ENCODE measurements at places on chromosomes 13 and 19. TPM values are rescaled to one million over a fixed set of nuclear protein-coding genes. Genes with fewer than 3 reads are reported as not detected.

The SLC8A2 gene
- 0.26 TPM for polyA plus RNA-seq

The NCCRP1 gene
- 1.3 TPM for polyA plus RNA-seq

The CPAMD8 gene
- polyA plus RNA-seq: 34.1 TPM

The SLITRK5 gene
- 2.2 TPM for polyA plus RNA-seq

The MRPS12 gene
- polyA plus RNA-seq: 26.5 TPM

The ZNF99 gene
- 0.34 TPM for polyA plus RNA-seq

GRCh38 chr19:10945264-10945663 is 15.6 kb upstream of the SMARCA4 start:
- no peak for DNase-seq

- DNase-seq: no peak
Observed at GRCh38 chr19:35696835-35697234, 7.5 kb upstream of the ZBTB32 start.

DNA sequence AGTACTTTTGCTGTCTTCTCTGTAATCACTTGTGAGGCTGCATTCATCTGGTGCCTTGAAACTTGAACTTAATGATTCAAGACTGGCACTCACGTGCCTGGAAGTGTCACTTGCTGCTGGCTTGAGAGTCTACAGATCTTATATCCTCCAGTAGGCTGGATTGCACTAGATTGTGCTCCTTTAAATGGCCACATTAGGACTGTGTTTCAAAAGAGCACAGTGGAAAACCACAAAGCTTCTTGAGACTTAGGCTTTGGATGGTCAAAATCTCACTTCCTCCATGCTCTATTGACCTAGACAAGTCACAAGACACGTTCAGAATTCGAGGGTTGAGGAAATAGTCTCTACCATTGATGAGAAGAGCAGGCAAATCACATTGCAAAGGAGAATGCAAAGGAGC is 1278.8 kb upstream of the MIR17HG start:
- no peak for DNase-seq

- no peak for DNase-seq
Observed at GRCh38 chr13:93740334-93740733, 513.7 kb downstream of the GPC6 start.

- DNase-seq: no peak
Observed at GRCh38 chr13:80458543-80458942, 117.6 kb upstream of the SPRY2 start.

DNA sequence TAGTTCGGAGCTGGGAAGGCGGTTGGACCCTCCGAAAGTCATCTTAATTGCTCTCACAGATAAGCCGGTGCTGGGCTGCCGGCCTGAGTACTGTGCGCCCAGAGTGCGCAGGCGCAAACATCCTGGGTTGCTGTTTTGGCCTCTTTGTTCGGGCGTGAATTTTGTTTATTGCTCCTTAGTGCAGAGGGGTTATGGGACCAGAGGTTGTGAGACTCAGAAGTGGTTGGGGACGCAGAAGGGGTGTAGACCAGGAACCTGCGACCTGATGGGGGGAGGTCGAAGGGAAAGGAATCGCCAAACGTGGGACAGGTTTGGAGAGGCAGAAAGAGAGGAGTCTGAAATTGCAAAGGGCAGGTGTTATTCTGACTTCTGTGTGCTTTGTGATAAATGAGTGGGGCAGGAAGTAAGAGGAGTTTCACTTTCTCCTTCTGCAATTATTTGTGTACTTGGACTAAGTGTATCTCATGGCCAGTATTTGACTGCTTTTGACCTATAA is 607 bp upstream of the ZNF566 start:
- DNase-seq: peak; percentile 87

GRCh38 chr13:46121597-46122163 is 16.8 kb upstream of the CPB2 start:
- DNase-seq: no peak

GRCh38 chr13:47890146-47890814 is 110.8 kb downstream of the SUCLA2 start:
- DNase-seq: no peak

GRCh38 chr19:1389033-1389940 is 5.6 kb downstream of the NDUFS7 start:
- DNase-seq: no peak

DNA sequence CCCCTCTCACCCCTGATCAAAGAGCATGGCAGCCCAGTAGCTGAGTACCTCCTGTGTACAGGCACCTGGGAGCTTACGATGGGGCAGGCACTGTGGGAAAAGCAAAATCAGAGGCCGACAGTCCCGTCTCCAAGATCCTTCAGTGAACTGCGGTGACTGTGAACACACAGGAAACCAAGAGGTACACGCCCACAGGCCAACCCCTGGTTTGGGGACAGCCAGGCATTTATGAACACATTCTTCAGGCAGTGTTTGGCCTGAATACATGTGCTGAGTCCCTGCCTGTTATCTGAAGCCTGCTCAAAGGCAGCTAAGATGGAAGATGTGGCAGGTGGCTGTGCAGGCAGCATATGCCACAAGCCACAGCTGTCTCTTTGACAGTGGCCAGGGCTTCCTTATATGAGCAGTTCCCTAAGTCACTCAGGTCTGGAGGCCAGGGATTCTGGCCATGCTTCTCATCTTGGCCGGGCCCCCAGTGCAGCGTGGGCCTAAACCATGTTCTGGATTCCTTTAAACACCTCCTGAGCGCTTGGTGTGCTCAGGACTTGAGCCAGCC is 123.6 kb downstream of the UQCRFS1 start:
- no peak for DNase-seq

DNA sequence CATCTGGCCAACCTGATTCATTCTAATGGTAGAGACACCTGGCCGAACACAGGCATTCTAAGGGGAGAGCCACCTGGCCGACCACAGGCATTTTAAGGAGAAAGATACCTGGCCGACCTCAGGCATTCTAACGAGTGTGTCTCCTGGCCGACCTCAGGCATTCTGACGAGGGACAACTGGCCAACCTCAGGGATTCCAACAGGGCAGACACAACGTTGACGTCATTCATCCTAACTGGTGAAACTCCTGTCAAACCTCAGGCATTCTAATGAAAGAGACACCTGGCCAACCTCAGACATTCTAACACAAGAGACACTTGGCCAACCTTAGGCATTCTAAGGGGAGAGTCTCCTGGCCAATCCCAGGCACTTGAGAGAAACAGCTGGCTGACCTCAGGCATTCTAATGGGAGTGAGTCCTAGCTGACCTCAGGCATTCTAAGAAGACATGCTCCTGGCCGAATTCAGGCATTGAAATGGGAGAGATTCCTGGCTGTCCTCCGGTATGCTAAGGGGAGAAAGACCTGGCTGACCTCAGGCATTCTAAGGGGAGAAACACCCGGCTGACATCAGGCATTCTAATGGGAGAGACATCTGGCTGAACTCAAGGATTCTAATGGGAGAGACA is 1352.5 kb downstream of the UQCRFS1 start:
- DNase-seq: no peak

- peak; percentile 18 for DNase-seq
Observed at GRCh38 chr19:55173714-55174409, 6.2 kb downstream of the SYT5 start.

- DNase-seq: no peak
Observed at GRCh38 chr19:33864311-33864850, 67.7 kb downstream of the KCTD15 start.

GRCh38 chr13:81917810-81918209 is 1576.9 kb upstream of the SPRY2 start:
- no peak for DNase-seq

GRCh38 chr19:2371656-2372055 is 11.6 kb downstream of the TMPRSS9 start:
- no peak for DNase-seq

GRCh38 chr19:44841231-44841630 is 4.9 kb upstream of the NECTIN2 start:
- DNase-seq: no peak

Measured in renal cortex interstitium (tissue), 15 donors.